Occipital lobe (tissue), 3 donors: ENCODE measurements at places on chromosomes 6 and 20. TPM values are rescaled to one million over a fixed set of nuclear protein-coding genes. Genes with fewer than 3 reads are reported as not detected.
A peak's percentile ranks its signal among the peaks of the same experiment; 100 is the strongest.

GRCh38 chr20:37359331-37359730 is 13.4 kb downstream of the SRC start:
- no peak for DNase-seq

- peak; percentile 90 for DNase-seq
Observed at GRCh38 chr6:31652925-31653724, 664 bp upstream of the BAG6 start.

- no peak for DNase-seq
Observed at GRCh38 chr20:10558635-10559187, 115.1 kb downstream of the JAG1 start.

- DNase-seq: no peak
Observed at GRCh38 chr6:105424175-105424783, 21.4 kb upstream of the PREP start.

- no peak for DNase-seq
Observed at GRCh38 chr6:4084444-4085331, 5.8 kb upstream of the FAM217A start.

DNA sequence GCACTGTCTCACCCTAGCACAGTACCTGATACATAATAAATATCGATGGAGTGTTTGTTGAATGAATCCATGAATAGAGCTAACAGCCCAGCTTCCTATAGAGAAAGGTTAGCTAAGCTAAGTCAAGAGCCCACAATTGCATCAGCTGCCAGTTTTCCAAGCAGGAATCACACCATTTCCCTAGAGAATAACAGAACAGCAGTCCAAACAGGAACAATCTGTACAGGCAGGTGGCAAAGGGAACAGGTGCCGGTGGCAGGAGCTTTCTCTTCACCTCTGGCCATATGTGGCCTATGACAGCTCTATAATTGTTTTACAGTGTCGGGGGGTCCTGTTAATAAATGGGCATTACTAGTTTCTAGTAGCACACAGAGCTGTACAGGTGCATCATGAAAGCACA is 38.8 kb downstream of the ISM1 start:
- no peak for DNase-seq

DNA sequence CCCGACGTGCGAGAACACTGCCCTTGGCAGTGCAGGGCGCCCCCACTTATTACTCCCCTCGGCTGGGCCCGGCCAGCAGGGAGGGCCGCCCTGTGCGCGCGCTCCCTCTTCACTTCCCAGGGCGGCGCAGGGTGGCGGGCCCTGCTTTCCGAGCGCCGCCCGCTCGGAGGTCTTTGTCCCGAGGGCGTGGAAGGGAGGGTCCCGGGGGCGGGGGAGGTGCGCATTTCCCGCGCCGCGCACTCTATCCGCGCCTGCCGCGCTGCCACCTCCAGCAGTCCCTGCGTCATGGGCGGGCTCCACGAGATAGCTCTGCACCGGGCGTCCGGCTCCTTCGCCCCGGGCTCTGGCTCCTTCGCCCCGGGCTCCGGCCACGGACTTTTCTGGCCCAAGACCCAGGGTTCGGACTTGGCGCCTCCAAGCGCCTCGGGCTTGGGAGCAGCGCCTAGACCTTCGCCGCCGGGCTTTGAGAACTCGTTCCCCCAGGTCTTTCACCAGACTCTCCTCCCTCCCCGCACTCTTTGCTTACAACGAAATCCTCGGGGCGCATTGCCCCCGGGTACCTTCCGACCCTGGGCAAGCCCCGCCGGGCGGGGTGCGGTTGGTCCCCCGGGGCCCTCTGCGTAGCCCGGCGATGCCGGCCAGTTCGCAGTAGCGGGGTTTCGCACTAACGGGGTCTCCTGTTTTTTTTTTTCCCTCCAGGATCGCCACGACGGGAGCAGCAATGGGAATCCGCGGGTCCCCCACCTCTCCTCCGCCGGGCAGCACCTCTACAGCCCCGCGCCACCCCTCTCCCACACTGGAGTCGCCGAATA is 1.6 kb downstream of the TFAP2C start:
- DNase-seq: no peak

GRCh38 chr6:129698430-129698829 is 11.5 kb downstream of the ARHGAP18 start:
- no peak for DNase-seq

- DNase-seq: no peak
Observed at GRCh38 chr20:9928955-9929354, 90.1 kb upstream of the PAK5 start.

GRCh38 chr6:36305885-36306284 is 30.8 kb downstream of the BNIP5 start:
- no peak for DNase-seq

GRCh38 chr20:36572701-36573102 is 695 bp upstream of the TGIF2 start:
- DNase-seq: no peak

The SAMD3 gene
- total RNA-seq: 15.6 TPM

The GINS1 gene
- 9.7 TPM for total RNA-seq

The TREM1 gene
- total RNA-seq: not detected

The ESF1 gene
- 17.3 TPM for total RNA-seq

The TSBP1 gene
- not detected for total RNA-seq

The LMBRD1 gene
- 88.6 TPM for total RNA-seq

The CRISP2 gene
- not detected for total RNA-seq
